Stimulated activated CD4-positive, alpha-beta T cell treated with anti-CD3 and anti-CD28 coated beads, Interleukin-4, amount 100 ng/mL, for 1 hour (primary cell): ENCODE measurements at places on chromosomes 13 and 19.
A peak's percentile ranks its signal among the peaks of the same experiment; 100 is the strongest.

DNA sequence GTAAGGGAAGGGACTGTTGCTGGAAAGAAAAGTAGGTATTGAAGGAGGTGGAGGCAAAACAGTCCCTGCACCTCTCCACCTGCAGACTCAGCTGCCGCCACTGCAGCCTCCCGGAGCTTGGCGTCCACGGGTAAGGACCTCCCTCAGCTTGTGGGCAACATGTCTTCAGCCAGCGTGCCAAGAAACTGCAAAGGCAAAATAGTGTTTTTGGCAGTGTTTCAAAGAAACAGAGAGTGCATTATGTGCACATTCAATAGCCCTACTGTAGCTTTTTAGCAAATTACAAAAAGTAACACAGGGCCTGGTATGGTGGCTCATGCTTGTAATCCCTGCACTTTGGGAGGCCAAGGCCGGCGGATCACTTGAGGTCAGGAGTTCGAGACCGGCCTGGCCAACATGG lies 57.4 kb downstream of the ATP11A start:
- no peak for DNase-seq

DNA sequence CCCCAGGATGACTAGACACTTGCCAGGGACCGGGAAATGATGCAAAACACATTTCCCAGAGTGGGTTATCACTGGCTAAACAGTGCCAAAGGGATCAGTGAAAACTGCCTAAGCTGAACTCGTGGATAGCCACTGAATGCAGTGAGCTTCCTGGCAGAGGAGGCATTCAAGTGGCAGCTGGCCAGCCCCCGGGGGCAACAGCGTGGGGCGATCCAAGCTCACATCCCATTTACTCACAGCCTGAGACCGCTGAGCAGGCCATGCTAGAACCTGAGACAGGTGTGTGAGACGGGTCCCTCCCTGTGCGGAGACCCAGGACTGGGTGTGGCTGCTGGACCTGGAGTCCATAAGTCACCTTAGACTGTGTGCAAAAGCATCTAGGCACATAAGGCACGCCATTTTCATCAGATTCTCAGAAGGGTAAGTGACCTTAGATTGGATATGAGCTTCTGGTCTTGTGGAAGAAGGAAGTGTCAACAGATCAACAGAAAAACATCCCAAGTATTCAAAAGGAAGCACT lies 51.9 kb upstream of the SLC15A1 start:
- DNase-seq, result no peak

GRCh38 chr13:48151363-48152161 lies 56.7 kb upstream of the MED4 start:
- no peak for DNase-seq

DNA sequence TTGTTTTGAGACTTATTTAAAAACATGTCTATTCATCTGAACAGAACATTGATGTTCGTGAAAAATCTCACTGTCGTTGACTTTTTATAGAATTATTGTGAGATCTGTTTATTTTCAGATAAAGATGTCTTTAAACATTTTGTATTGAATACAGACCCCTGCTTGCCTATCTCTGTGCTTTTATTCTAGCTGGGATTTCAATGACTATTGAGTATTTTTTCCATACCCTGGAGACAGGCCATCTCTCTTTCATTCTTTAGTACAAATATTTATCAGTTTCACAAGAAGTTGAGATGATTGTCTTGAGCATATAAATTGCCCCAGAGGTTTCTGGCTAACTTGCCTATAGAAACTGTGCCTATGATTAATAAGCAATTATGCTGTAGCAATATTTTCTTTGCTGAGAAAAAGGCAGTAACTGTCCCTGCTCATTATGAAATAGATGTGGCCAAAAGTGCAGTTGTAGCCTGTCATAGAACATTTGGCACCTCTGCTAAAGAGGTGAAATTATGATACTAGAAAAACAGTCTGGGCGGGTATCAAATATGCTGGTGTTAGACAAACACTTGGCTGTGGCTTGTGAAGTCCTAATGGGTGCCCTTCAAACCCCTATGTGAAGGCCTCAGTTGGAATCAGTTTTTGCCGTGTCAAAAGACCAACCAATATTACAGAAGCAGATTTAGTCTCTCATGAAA lies 360.6 kb downstream of the HS6ST3 start:
- DNase-seq, result no peak

GRCh38 chr19:29538651-29539050 lies 12.9 kb downstream of the VSTM2B start:
- no peak for DNase-seq

- no peak for DNase-seq
Observed at GRCh38 chr13:91722267-91722884, 324.0 kb downstream of the GPC5 start.

- peak; percentile 76 for DNase-seq
Observed at GRCh38 chr13:40789275-40790153, at the start of gene SLC25A15. SLC25A15 (plus strand) TSS chr13:40789611; CDS start chr13:40793227, 3,616 bp downstream.

- no peak for DNase-seq
Observed at GRCh38 chr19:10452726-10453618, 32.6 kb downstream of the PDE4A start.

GRCh38 chr13:20669162-20669561 lies 34.3 kb upstream of the IL17D start:
- no peak for DNase-seq

DNA sequence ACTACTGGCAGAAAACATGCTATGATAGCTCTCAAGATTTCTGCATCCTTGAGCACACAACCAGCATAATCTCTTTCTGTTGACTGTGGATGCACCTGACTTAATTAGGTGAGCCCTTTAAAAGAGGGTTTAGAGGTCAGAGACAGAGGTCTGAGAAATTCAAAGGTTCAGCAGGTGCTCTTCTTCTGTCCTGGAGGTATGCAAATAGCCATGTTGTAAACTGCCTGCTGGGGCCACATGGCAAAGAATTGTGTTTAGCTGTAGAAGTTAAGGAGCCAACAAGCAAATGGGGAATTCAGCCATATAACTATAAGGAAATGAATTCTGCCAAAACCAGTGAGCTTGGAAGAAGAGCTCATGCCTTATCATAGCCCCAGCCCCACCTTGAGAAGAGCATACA lies 11.6 kb upstream of the DCLK1 start:
- no peak for DNase-seq

GRCh38 chr19:49492573-49493405 lies 3.4 kb upstream of the RPS11 start:
- no peak for DNase-seq

DNA sequence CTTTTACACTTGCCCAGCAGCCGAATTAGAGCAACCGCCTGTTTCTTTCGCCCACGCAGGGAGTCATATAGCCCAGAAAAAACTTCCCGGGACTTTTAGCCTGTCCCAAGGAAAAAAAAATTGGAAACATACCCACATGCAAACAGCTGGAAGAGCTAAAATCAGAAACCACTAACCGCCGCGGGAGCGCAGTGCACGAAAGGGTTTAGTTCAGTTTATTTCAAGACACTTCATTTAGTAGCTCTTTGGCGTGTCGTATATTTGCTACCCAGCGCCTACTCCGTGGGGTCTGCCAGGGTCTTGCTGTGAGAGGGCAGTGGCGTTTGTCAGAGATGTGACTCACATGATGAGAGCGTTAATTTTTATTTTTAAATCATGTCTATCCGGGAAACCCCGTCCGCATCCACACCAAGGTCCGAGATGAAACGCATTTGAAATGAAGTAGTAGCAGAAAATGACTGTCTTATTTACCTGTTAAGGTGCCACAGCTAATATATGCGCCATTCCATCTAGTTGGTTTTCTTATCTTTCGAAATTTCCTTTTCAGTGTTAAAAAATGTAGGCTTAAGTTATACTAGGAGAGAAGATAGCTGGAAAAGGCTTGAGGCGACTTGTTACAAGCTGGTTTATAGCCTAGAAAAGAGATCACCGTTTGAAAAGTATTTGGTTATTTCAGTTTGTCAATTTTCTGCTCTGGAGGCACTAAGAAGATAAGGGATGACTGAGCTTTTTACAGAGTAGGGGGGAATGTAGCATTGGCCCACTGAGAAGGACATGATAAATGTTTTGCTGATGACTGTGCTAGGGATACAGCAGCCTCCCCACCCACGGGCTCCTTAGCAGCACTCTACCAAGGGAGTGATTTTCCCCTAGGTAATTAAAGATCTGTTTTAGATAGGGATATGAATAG lies 1.7 kb downstream of the KLF5 start:
- peak; percentile 4 for DNase-seq

- DNase-seq, result no peak
Observed at GRCh38 chr19:35354898-35355297, 3.4 kb upstream of the FFAR3 start.

DNA sequence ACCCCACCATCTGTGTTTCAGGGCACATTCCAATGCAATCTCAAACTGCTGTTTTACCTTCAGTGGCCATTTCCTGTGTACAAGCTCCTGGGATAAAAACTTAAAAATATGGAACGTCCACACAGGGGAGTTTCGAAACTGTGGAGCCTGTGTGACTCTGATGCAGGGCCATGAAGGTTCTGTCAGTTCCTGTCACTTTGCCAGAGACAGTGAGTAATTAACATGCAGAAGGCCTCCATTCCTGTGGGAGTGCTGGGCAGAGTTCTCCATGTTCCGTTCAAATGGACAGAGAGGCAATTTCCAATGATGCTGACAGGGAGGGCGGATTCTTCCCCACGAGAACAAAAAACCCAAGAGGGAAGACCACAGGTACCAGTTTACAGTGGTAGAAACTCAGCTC lies 24.4 kb downstream of the WDR88 start:
- no peak for DNase-seq

GRCh38 chr13:20231839-20232555 lies at the start of gene GJB6:
GJB6 (minus strand) TSS chr13:20232319; CDS start chr13:20223480, 8,839 bp downstream.
- DNase-seq, result peak; percentile 46

GRCh38 chr13:48892053-48892687 lies 83.5 kb upstream of the FNDC3A start:
- DNase-seq, result no peak
